NCI-H1694 treated with DMSO at 0.1 percent for 48 hours (cell line): ENCODE measurements at places on chromosomes 3 and 15.
A peak's percentile ranks its signal among the peaks of the same experiment; 100 is the strongest.

- DNase-seq = no peak
Observed at GRCh38 chr3:71815340-71816067, 30.6 kb upstream of the PROK2 start.

GRCh38 chr3:71251156-71251775 is 332.3 kb downstream of the FOXP1 start:
- no peak for DNase-seq

DNA sequence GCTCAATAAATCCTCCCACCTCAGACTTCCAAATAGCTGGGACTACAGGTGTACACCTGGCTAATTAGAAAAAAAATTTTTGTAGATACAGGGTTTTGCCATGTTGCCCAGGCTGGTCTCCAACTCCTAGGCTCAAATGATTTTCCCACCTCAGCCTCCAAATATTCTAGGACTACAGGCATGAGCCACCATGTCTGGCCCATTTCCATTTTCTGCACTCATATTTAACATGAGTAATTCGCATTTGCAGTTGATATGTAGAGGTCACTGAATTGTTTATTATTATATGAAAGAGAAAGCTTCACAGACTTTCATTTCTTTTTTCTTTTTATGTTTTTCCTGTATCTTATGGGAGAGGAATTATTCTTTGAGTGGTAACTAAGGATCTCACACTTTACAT is 492.7 kb downstream of the CNTN3 start:
- DNase-seq = no peak

- no peak for DNase-seq
Observed at GRCh38 chr3:181103605-181104004, 114.1 kb upstream of the DNAJC19 start.

DNA sequence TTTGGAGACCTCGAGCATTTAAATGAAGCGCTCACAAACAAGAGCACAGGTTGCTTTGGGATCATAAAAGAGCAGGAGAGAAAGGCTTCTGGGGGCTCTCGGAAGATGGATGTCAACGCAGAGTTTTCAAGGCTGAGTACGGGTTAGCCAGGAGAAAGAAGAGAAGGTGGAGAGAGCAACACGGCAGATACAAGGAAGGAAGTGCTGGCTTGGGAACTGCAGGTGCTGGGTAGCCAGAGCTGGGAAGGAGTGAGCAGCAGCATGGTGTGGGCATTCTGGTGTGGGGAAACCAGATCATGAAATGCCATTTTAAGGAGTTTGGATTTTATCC is 580 bp upstream of the RUBCN start:
- DNase-seq = no peak

DNA sequence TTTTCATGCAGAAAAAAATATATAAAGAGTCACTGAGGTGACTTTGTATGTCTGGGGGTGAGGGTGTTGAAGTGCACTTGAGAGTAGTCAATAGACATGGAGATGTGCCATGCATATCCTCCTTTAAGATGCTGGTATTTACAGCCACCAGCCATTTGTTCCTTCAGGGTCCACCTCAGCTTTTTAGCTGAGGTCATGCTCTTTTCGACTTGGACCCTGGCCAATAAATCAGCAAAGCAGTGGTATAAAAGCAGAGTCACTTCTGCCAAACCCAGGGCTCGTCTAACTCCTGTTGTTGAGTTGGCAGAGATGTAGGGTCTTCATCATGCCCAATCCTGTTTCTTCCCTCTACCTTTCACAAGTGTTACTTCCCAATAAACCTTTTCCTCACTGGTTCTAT is 75.1 kb upstream of the OSTN start:
- DNase-seq = no peak

DNA sequence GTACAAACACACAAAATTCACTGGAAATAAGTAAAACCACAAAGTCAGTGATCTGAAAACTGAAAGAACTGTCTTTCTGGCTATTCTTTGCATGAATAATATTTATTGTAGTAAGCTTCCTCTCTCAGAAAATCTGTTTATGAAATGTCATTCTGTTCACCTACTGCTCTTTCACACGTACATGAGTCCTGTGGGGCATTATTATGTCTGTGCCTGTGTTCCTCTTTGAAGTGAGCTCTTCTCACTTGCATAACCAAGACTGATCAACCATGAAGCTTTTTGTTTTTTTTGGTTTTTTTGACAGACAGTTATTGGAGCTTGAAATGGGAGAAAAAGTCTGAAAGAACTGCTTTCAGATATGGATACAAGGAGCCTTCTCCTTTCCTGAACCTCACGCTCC is 195.8 kb downstream of the PLCH1 start:
- no peak for DNase-seq

GRCh38 chr3:148464246-148464645 is 233.5 kb upstream of the AGTR1 start:
- DNase-seq = no peak

- no peak for DNase-seq
Observed at GRCh38 chr3:66479532-66479947, 21.3 kb downstream of the LRIG1 start.

DNA sequence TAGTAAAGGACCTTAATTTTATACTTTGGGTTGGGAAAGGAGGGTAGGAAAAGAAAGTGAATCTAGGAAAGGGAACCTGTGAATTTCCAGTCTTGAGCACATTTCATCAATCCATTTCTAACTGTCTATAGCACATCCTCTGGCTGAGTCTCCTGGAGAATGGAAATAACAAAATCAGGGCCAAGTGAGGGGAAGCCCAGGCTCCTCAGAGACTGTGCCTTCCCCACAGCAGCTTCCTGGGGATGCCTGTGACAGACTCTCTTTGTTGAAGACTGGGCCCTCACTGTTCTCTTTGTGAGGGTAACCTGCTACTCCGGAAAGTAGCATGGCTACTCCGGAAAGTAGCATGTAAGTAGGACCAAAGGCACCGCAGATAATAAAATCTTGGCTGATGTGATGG is 22.6 kb upstream of the CSPG5 start:
- DNase-seq = no peak

DNA sequence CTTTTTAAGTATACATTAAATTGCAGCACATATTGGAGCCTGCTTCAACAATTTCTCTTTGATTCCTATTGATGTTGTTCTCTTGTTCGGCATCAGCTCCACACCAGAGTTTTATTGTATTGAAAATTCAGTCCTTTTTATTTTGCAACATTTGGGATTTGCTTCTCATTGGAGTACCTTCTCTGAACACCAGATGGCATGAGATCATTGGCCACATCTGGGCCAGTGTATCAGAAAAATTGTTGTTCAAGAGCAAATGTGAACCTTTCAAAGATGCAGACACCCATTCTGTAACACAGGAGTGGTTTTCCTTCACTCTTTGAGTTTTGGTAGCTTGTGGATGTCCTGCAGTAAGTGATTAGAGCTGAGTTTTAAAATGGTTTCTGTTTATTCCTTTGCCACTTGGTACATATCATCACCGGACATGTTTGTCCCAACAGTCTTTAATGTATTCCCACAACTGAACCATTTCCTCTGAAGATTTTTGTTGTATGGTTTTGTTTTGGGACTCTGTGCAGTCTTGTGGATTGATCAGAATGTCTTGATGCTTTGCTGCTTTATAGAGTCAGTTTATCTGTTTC is 96.1 kb downstream of the MCTP2 start:
- DNase-seq = no peak

GRCh38 chr15:81015621-81016488 is 15.1 kb downstream of the TLNRD1 start:
- DNase-seq = no peak

DNA sequence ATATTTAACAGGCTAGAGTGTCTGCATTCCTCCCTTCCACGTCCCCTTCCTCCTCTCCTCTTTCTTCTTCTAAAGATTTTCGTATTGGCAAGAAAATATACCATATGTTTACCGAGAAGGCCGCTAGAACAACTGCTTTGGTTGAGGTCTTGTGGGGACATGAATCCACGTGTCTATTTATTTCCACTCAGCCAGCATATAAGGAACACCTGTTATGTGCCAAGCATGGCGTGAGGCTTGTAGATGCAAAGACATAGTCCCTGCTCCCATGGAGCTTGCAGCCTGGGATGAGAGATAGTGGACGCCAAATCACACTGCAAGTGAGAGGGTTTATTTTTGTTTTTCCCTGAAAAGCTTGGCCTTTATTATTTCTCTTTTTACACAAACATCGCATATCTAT is 57.1 kb downstream of the SLC7A14 start:
- peak; percentile 90 for DNase-seq

- peak; percentile 19 for DNase-seq
Observed at GRCh38 chr3:101720851-101721840, 3.3 kb upstream of the CEP97 start.

GRCh38 chr15:59221511-59222505 is 15.2 kb downstream of the LDHAL6B start:
- DNase-seq = no peak

DNA sequence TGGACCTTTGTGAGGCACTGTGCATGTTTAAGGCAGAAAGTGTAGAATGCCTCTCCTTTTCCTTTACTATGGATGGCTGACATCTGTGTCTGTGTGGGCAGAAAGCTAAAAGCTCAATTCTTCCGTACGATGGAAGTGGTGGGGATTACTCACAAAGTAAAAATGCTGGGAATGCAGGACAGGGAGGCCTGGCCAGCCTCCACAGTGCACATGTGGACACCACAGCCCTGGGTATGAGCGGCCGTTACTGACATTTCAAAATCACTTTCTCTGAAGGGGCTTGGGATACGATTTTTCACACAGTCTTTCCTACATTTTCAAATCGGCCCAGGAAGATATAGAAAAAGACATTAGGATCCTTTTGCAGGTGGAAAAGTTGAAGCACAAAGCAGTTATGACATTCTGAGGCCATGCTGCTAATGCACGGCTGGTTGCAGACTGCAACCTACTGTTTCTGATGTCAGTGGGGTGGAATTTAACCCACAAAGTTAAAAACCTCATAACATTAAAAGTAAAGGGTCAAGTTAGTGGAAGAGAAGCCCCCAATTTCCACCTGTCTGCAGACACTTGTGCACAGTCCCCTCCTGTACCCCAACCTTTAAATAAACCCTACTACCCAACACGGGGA is 27.9 kb downstream of the EHD4 start:
- DNase-seq = no peak

- DNase-seq = no peak
Observed at GRCh38 chr3:141275032-141275422, 43.4 kb downstream of the PXYLP1 start.

DNA sequence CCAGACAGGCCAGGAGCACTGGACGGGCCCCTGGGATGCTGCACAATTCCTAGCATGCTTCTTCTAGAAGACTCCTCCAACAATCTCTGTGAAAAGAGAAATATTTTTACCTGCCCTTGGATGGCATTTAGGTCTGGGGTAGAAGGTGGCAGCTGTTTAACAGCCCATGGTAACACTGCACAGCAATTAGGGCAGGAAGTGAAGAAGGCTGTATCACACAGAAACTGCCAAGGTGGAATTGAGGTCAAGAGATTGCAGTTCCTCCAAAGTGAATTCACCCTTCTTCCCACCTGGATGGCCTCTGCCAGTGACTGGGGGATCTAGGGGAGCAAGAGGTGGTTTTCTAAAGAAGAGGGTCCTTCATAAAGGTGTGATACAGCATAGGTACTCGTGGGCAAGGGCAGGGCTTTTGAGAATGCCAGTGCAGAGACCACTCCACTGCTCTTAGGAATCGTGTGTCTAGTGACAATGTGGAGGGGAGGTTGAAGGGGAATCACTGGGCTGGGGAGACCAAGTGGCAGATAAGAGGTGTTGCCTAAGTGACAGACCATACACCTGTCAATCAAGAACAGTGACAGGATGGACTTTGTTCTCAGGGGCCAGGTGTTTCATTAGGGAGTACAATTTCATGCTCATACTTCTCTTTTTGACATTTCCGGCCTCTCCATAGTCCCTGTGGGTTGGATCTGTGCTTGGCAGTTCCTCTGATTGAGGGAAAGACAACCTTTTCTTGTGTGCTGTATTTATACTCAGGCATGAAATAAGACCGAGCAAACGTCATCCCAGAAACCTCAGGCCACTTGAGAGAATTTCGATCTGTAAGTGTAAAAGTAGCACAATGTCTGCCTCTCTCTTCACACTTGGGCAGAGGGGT is 83.5 kb upstream of the BCL6 start:
- DNase-seq = no peak

DNA sequence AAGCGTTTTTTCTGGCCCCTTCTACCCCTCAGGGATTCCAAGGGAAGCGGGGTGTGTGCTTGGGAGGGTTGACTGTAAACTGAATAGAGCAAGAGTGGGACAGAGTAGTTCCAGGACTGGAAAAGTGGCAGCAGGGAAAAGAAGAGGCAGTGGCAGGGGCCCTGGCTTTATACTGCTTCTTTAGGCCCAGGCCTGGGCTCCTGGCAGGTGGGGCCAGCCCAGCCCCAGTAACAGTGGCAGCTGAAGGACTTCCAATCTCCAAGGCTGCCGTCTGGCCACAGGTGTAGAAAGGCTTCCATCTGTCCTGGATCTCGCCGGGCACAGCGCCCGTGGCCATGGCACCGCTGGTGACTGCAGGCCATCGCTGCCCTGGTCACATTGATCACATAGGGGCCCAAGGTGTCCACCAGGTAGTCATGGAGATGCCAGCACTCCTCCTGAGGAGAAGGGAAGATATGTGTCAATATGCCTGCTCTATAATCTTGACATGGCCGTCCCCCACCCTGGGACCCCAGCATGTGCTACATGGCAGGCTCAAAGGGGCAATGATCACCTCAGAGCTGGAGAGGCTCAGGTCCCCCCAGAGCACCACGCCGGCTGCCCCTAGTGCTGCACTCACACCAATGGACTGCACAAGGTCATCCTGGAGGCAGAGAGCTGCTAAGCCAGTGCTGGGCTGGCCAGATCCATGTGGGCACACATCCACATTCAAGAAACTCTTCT is 1.0 kb upstream of the IFRD2 start:
- DNase-seq = no peak

DNA sequence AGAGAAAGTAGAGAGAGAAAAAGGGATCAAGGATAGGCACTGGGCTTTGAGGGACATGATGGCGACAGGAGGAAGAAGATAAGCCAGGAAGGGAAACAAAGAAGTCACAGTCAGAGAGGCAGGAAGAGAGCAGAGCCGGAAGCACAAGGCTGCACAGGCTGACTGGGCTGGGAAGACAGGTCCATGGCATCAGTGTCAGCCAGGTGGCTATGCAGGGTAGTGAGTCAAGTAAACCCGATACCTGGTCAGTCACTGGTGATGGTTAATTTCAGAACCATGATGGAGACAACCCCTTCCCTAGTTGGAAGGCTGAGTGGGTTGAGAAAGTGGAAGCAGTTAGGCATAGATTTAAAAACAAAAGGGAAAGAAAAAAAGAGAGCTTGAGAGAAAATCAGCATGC is 203.8 kb downstream of the EPHB1 start:
- no peak for DNase-seq

DNA sequence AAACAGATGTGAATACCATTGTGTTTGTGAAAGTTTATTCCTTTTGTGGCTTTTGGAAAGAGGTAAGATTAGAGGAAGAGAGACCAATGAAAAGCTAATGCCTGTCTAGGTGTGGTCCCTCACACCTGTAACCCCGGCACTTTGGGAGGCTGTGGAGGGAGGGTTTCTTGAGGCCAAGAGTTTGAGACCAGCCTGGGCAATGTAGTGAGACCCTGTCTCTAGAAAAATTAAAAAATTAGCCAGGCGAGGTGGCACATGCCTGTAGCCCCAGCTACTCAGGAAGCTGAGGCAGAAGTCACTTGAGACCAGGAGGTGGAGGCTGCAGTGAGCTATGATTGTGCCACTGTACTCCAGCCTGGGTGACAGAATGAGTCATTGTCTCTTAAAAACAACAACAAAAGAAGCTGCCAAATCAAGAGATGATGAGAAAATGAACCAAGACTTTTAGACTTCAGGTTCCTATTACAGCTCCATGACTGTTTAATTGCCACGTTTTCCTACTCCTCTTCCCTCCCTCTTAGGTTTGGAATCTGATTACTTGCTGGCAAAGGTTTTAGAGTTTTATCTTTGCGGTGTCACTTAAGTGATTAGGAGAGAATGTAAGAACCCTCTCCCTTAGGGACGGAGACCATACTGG is 68.7 kb downstream of the CGNL1 start:
- DNase-seq = no peak
